ENCODE measurements at places on chromosomes 12 and 14.
A peak's percentile ranks its signal among the peaks of the same experiment; 100 is the strongest.

- DNase-seq = no peak
Measured at GRCh38 chr14:69499436-69499835, 14.9 kb downstream of the PLEKHD1 start.

GRCh38 chr12:94795520-94795919 lies 145.2 kb upstream of the TMCC3 start:
- no peak for DNase-seq

DNA sequence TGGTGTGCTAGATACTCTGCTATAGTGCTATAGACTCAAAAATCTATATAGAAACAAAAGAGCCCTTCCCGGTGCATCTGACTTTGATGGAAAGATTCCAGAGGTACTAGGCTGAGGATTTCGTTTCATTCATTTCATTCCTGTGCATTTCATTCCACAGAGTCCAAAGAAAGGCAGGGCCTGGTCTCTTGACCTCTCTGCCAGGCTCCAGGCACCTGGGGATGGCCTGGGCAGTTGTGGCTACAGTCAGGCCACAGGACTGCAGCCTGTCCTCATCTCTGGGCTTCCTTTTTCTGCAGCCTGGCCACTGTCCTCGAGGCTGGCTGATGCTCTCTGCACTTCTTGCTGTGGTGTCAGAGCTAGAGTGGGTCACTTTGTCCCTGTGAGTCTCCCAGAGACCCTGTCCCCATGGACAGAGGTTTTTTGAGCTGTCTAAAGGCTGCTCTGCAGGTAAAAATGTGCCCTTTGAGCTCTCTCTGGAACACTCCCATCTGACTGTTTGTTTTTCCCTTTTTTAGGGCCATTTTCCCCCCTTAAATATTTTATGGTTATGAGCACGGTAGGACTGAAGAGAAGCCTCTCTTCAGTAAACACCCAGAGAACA lies 3.2 kb upstream of the VDR start:
- no peak for DNase-seq

GRCh38 chr12:13223941-13224340 lies 27.4 kb downstream of the EMP1 start:
- no peak for DNase-seq

DNA sequence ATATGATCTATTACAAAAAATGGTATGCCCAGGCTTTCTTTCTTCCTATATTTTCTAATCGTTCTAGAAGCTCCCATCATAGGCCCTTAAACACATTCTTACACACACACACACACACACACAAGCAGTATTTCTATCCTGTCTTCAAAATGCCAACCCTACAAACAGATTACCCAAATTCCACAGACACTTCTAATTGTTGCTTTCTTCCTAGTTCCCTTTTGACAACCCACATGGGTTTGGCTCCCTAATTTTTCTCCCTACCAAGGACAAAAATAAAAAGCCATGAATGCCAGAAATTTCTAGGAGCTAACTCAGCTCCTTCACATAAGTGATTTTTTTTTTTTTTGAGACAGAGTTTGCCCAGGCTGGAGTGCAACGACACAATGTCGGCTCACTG lies 60.3 kb upstream of the NTF3 start:
- no peak for DNase-seq

- DNase-seq = no peak
Measured at GRCh38 chr12:57518176-57518919, 2.0 kb downstream of the DDIT3 start.

DNA sequence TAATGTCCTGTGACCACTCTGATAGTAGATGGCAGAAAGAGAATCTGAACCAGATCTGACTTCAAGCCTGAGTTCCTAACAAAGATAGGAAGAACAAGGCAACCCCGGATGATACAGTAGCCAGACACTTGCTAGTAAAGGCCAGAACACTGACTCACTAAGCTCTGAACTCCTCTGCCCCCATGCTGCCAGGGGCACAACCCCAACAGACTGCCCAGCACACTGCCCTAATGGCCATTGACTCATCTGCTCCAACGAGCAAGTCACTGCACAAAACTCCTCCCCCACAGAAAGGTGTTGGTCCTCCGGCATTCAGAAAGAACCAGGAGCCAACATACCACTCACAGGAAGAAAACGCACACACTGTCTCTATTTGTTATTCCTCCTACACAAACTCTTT lies 179.6 kb upstream of the NUDT4 start:
- no peak for DNase-seq

DNA sequence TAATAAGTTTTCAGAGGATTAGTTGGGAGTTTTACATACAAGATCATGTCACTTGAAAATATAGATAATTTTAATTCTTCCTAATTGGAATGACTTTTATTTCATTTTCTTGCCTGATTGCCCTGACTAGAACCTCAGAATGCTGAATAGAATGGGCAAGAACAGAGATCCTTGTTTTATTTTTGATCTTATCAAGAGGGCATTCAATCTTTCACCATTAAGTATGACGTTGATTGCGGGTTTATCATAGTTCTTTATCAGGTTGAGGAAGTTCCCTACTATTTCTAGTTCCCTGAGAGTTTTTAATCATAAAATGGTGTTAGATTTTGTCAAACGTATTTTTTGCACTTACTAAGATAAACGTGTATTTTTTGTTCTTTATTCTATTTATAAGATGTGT lies 124.3 kb downstream of the DICER1 start:
- no peak for DNase-seq

DNA sequence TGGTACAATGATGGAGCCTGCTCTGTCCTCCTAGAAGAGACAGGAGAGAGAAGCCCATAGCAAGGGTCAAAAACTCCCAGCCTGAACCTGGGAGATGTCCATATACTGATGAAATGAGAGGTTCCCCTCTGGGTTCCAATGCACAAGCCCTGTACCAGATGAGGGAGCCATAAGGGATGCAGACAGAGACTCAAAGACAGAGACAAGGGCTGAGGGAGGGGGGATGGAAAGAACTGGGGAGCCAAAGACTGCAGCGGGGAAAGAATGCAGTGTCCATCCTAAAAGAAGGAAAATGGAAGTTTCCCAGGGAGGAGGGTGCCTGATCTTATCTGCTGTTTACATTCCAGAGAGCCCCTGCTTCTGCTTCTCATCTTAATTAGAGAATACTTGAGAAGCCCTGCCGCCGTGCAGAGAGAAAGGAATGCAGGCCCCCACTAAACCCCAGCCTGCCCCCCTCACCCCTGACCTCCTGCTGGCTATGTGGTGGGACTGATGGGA lies 27.7 kb downstream of the KRT18 start:
- DNase-seq = no peak

DNA sequence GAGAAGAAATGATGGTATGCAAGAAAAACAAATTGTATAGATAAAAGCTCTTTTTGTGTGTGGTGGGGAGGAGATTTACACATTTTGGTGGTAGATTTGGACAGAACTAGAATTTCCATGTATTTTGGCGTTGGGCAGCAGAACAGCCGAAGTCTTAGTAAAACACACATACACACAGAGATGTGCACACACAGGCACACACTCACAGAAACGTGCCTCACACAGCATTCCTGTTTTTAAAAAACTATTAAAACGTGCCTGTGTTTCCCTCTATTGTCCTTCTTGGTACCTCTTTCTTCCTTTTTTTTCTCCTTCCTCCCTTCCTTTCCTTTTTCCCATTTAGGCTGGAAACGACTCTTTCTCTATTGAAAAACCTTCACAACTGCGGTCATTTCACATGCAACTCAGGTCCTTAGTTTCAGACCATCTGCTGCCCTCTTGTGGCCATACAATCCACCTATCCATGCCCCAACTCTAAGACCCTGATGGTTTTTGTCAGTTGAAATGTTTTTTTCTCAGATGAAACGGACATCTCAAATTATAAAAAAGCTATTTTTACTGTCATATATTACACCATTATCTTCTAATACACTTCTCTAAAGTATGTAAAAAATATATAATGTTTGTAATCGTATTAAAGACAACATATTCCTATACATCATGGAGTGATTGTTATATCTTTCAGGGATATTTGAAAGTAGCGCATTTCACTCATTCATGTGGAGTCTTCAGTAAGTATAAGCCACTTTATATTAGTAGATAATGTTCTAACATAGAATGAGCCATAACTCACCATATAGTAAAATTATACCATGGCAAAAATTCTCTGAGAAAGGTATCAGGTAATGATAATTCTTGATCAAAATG lies 386.7 kb upstream of the NOVA1 start:
- DNase-seq = no peak

GRCh38 chr12:107066691-107067090 lies 26.7 kb downstream of the CRY1 start:
- DNase-seq = no peak

DNA sequence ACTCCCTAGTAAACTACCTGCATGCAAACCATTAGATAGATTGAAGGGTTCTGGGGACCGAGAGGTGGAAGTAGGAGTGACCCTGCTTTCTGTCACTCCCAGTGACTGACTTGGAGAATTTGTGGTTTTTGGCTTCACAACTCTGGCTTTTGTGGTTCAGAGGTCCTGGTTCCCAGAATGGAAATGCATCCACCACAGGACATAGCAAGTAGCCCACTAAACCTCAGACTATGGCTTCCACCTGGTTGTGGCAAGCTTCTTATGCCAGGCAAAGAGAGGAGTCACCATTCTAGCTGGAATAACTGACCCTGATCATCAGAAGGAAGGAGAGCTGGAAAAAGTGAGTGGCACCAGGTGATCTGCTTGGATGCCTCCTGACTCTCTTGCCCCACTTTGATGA lies 162.4 kb upstream of the TMEM260 start:
- no peak for DNase-seq

GRCh38 chr14:24609655-24610344 lies at the start of gene GZMH:
TSS of gene GZMH (minus strand) at chr14:24609685. CDS start at chr14:24609613, 72 bp downstream.
- DNase-seq = no peak

GRCh38 chr12:47054659-47055058 lies 24.8 kb upstream of the PCED1B start:
- DNase-seq = no peak

GRCh38 chr12:67792185-67792584 lies 143.6 kb downstream of the DYRK2 start:
- DNase-seq = no peak

DNA sequence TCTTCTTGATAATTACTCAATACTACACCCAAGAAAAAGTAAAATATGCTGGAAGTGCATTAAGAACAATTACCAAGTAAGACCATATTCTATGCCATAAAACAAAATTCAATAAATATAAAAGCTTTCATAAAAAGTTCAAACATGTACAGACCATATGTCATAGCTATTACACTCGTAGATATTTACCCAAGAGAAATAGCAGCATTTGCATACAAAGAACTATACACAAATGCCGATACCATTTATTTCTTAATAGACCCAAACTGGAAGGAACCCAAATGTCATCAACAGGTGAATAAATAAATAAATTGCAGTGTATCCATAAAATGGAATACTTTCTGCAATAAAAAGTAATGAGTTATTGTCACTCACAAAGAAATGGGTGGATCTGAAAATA lies 78.3 kb upstream of the SLC16A7 start:
- DNase-seq = no peak

DNA sequence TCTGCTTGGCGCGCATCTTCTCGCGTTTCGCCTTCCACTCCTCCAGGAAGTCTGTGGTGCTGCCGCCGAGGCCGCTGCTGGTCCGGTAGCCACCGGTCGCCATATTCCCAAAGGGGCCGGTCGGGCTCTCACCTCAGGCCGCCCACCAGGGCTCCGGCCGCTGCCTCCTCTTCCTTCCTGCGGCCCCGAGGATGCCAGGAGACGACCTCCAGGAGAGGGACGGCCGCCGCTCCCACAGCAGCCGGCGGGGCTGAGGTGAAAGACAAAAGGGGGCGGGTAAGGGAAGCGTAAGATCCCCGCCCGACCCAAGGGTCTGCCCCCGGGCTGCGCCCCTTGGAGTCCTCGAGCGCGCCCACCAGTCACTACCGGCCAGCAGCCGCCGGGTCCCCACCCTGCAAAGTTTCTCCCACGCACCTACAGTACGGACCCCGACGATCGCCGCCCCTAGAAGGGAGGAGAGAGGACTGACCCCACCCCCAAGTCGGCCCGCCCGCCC lies 574 bp downstream of the PAWR start:
- no peak for DNase-seq

GRCh38 chr14:33070475-33070874 lies 131.8 kb downstream of the NPAS3 start:
- no peak for DNase-seq

- DNase-seq = peak; percentile 4
Measured at GRCh38 chr12:131105736-131106348, 152.1 kb downstream of the ADGRD1 start.

DNA sequence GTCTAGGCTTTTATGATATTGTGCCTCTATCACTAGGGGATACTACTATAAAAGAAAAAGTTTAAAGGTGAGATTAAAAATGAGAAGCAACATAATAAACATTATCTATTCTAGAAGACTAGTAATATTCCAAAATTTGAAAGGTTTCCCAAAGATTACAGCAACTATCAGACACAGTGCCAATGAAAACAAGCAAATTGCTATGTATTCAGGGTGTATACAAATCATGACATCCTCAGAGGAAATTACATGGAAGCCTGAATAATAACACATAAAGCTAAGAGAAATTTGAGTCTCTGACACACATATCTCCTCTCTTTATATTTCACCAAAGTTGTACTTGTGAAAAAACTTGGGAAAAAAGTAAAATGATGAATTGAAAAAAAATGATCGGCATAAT lies 327.0 kb downstream of the SEC23A start:
- no peak for DNase-seq

DNA sequence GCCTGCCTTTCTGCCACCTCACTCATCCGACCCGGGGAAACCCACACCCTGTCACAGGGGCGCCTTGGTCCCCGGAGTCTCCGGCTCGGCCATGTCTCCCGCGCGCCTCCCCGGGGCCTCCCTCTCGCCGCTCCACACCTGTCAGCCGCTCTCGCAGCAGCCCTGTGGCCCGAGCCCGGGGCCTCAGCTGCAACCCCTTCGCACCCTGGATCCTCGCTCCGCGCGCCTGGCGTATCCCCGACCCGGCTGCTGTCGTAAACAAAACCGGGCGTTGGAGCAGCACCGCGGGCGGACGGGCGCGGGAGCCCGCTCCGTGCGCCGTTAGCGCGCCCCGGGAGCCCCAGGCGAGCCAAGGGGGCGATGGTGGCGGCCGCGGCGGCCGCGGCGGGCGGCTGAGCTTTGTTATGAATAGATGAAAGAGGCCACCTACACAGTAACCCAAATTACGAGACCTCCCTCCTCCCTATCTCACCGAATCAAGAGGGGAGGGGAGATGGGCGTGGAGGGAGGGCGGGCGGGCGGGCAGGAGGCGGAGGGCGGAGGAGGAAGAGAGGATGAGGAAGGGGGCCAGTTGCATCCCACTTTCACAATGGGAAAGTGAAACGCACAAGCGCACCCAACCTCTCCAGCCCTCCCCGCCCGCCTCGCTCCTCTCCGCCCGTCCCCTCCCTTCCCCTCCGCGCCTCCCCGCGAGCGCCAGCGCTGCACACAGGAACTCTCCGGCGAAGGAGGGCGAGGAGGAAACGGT lies at the start of gene PLXNC1:
Gene PLXNC1 (plus strand): TSS at position 587 of the 748 bp plus-strand sequence. CDS start 395 bp downstream, outside the sequence.
- peak; percentile 29 for DNase-seq

GRCh38 chr14:32407130-32407529 lies 78.0 kb downstream of the AKAP6 start:
- DNase-seq = no peak

GRCh38 chr12:89525824-89526770 lies at the start of gene POC1B:
TSS of gene POC1B (minus strand) at chr12:89526047. CDS start at chr12:89525895, 152 bp downstream.
- peak; percentile 41 for DNase-seq

DNA sequence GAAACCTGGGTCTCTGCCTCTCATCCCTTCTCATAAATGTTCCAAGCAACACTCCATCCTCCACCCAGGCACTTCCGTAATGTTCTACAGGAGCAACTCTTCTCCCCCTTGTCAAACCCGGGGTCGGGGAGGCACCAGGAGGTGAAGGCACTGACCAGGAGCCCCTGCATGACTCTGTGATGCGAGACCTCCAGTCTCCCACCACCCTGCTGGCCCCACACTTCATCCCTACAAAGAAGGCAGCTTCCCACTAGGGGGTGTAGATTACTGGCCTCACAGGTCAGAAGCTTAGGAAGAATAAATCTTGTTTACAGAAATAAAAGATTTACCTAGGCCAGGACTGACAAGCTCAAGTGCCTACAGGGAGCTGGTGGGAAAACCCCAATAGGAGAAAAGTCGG lies 47.2 kb downstream of the ERH start:
- DNase-seq = no peak
